ENCODE measurements at places on chromosomes 7 and 10. TPM values are rescaled to one million over a fixed set of nuclear protein-coding genes. Genes with fewer than 3 reads are reported as not detected.

The PRLHR gene
- not detected for total RNA-seq

The INMT gene
- total RNA-seq: 321 TPM

The CCDC7 gene
- 26.4 TPM for total RNA-seq

The SLC16A9 gene
- 129 TPM for total RNA-seq

GRCh38 chr10:118958984-118959925 lies 70.3 kb upstream of the NANOS1 start:
- no peaks in the 10 kb centered on the region for H3K27me3 ChIP-seq
- no peaks in the 10 kb centered on the region for H3K36me3 ChIP-seq
- H3K27ac ChIP-seq: no peak overlapping the region
- DNase-seq: peak; percentile 83

- no peak for DNase-seq
- H3K4me3 ChIP-seq: no peak overlapping the region
- no peaks in the 10 kb centered on the region for H3K27me3 ChIP-seq
- no peaks in the 10 kb centered on the region for H3K4me1 ChIP-seq
Observed at GRCh38 chr7:94893661-94894060, 13.7 kb upstream of the PPP1R9A start.

DNA sequence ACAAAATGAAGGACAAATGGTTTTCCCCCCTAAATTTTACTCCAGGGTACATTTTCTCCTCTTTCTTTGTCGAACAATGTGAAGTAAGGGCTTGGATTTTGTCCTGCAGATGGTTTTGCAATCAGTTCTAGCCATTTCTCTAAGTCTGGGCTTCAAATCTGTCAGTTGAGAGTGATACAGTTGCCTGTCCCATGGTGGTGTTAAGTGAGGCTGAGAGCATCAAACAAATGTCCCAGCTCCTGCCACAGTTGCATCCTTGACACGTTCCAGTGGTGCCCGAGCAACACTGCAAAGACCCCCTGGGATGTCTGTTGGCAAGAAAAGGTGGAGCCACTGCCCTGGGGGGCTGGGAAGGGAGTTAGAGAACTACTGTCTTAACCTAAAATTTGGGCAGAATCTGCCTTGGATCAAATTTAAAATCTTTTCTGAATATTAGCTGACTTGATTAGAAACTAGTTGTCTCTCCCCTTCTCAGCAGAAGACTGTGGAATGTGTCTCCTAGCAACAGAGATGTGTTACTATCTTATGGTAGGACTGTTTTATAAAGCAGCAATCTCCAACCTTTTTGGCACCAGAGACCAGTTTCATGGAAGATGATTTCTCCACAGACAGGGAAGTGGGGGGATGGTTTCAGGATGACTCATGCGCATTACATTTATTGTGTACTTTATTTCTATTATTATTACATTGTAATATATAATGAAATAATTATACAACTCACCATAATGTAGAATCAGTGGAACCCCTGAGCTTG lies 102.0 kb upstream of the STEAP1B start:
- DNase-seq: no peak
- H3K4me3 ChIP-seq: no peak overlapping the region
- H3K27ac ChIP-seq: no peak overlapping the region
- H3K27me3 ChIP-seq: no peaks in the 10 kb centered on the region
- no peaks in the 10 kb centered on the region for H3K36me3 ChIP-seq

GRCh38 chr7:29459589-29459988 lies 104.0 kb upstream of the PRR15 start:
- H3K36me3 ChIP-seq: no peaks in the 10 kb centered on the region
- DNase-seq: no peak
- H3K27me3 ChIP-seq: no peaks in the 10 kb centered on the region
- H3K27ac ChIP-seq: no peak overlapping the region
- no peaks in the 10 kb centered on the region for H3K4me1 ChIP-seq

DNA sequence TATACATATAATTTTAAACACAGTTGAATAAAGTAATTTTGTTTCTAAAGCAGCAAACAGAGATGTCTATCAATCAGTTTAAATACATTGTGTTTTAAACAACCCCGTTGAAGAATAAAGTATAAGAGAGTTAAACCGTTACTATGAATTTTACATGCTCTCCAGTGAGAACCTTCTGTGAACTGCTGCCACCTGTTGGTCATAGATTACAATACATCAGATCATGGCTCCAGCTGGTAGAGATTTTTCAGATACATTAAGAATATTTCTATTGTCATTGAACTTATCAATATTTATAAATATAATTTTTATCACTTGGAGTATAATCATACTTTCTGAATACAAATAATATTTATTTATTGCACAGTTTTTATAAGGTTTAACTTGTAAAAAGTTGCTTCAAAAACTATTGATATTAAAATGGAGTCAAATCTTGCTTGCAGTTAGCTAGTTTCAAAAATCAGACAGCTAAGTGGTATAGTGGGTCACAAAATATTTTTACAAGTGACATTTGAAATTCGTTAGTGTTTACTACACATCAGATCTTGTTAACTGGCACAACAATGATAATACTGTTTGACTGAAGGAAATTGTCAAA lies 561.2 kb upstream of the PHF14 start:
- peak; percentile 35 for DNase-seq
- H3K36me3 ChIP-seq: no peaks in the 10 kb centered on the region
- no peaks in the 10 kb centered on the region for H3K27me3 ChIP-seq
- H3K27ac ChIP-seq: no peak overlapping the region
- H3K4me1 ChIP-seq: no peaks in the 10 kb centered on the region

- H3K36me3 ChIP-seq: no peaks in the 10 kb centered on the region
- H3K27me3 ChIP-seq: no peaks in the 10 kb centered on the region
- H3K27ac ChIP-seq: no peak overlapping the region
- no peaks in the 10 kb centered on the region for H3K4me1 ChIP-seq
- DNase-seq: no peak
Observed at GRCh38 chr7:103914147-103914899, 75.1 kb downstream of the RELN start.

GRCh38 chr10:127963136-127963535 lies 56.2 kb downstream of the PTPRE start:
- DNase-seq: no peak
- H3K27ac ChIP-seq: peak overlapping the region; percentile 89
- peaks cover 22% of the 10 kb centered on the region for H3K4me1 ChIP-seq
- no peaks in the 10 kb centered on the region for H3K36me3 ChIP-seq
- no peaks in the 10 kb centered on the region for H3K27me3 ChIP-seq
- no peak overlapping the region for H3K4me3 ChIP-seq

GRCh38 chr10:86363184-86363832 lies 3.3 kb downstream of the GRID1 start:
- no peak overlapping the region for H3K4me3 ChIP-seq
- peaks cover 18% of the 10 kb centered on the region for H3K27me3 ChIP-seq
- peaks cover 24% of the 10 kb centered on the region for H3K4me1 ChIP-seq

DNA sequence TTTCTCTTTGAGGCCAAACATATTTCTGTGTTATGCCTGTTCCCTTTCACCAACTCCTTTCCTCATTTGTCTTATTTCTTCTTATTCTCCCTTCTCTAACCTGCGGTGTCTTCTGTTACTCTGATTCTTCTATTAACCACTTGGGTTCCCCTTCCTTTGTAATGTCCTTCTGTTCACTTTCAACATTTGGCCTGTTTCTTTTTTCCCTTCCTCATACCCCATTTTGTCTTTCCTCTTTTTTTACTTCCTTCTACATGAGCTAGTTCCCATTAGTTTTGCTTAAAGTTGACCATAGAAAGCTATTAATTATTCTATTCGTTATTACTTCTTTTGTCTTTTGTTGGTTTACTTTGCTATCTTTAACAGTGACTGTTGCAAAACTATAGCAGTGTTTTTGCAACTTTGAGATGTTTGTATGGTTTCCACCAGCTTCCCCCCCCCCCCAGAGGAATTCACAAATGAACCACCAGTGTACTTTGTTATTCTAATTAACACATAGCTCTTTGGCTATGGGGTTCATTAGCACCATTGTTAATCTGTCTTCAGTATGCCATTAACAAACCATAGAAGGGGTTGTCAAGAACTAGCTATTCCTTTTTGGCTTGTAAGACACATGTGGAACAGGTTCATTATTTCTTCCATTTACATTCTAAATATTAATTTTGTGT lies 2.9 kb downstream of the LRGUK start:
- peaks cover 5% of the 10 kb centered on the region for H3K4me1 ChIP-seq
- DNase-seq: no peak
- H3K36me3 ChIP-seq: no peaks in the 10 kb centered on the region
- H3K4me3 ChIP-seq: no peak overlapping the region
- no peaks in the 10 kb centered on the region for H3K27me3 ChIP-seq

DNA sequence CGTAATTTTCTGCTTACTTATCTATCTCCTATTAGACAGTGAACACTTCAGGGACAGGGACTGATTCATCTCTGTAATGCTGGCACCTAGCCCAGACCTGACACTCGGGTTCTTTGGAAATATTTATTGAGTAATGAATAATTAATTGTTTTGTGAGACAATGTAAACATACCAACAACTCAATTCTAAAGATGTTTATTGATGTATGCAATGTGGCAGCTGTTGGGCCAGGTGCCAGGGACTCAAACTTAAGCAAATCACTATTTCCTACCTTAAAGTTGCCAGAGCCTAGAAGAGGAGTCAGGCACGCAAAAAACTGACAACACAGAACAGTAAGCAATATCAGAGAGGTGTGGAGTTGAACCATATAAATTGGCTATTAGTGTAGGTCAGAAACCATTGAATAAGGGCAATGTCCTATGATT lies 63.6 kb upstream of the BMPER start:
- no peaks in the 10 kb centered on the region for H3K36me3 ChIP-seq
- H3K4me3 ChIP-seq: no peak overlapping the region
- H3K4me1 ChIP-seq: peaks cover 13% of the 10 kb centered on the region
- DNase-seq: peak; percentile 74
- H3K27me3 ChIP-seq: peaks cover 6% of the 10 kb centered on the region

DNA sequence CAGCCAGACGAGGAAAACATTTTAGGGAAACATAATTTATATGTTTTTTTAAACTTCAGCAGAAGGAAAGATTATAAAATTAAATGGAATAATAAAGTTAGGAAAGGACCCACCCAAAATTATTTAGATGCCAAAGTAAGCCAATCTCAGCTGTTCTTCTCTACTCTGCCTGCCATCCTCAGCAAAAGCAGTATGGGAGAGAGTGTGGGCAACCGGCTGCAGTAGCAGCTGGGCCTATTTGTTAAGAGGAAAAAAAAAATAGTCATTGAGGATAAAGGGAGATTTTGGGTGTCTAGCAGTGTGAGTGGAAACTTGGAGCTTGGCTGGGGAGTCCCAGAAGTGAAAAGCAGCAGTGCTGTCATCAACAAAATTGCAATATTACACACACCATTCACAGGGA lies 15.4 kb downstream of the SEMA3E start:
- no peaks in the 10 kb centered on the region for H3K4me1 ChIP-seq
- no peaks in the 10 kb centered on the region for H3K36me3 ChIP-seq
- H3K27me3 ChIP-seq: no peaks in the 10 kb centered on the region

- H3K27me3 ChIP-seq: no peaks in the 10 kb centered on the region
- no peak overlapping the region for H3K4me3 ChIP-seq
- no peak for DNase-seq
Observed at GRCh38 chr7:123709525-123709924, 39.3 kb downstream of the WASL start.

GRCh38 chr7:17944720-17945119 lies 4.4 kb upstream of the SNX13 start:
- no peak for DNase-seq
- H3K4me3 ChIP-seq: no peak overlapping the region
- H3K4me1 ChIP-seq: peaks cover 35% of the 10 kb centered on the region
- H3K36me3 ChIP-seq: no peaks in the 10 kb centered on the region

DNA sequence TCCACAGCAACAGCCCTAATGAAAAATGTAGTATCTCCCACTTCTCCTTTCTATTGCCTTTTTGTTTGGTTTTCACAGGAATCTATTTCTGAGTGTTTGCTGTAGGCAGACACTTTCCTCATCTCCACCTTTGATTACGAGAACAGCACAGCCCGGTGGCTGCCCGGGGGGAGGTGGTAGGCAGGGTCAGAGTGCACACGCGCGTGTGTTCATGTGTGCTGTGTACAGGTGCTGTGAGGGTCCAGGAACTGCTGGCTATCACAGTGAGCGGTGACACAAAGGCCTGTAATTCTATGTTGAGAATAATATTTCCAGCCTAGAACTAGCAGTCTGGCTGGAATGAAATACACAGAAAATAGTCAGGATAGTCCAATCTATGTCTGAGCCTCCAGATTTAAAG lies 212.8 kb downstream of the ADARB2 start:
- no peak overlapping the region for H3K4me3 ChIP-seq
- H3K4me1 ChIP-seq: no peaks in the 10 kb centered on the region
- H3K36me3 ChIP-seq: no peaks in the 10 kb centered on the region
- no peaks in the 10 kb centered on the region for H3K27me3 ChIP-seq
- no peak for DNase-seq

- H3K4me1 ChIP-seq: no peaks in the 10 kb centered on the region
- no peak overlapping the region for H3K4me3 ChIP-seq
- no peaks in the 10 kb centered on the region for H3K27me3 ChIP-seq
- no peak for DNase-seq
- H3K36me3 ChIP-seq: no peaks in the 10 kb centered on the region
Observed at GRCh38 chr7:68187532-68187931, 1190.9 kb downstream of the TYW1 start.

- no peak for DNase-seq
- no peak overlapping the region for H3K27ac ChIP-seq
- no peak overlapping the region for H3K4me3 ChIP-seq
- no peaks in the 10 kb centered on the region for H3K27me3 ChIP-seq
- no peaks in the 10 kb centered on the region for H3K36me3 ChIP-seq
Observed at GRCh38 chr10:10813656-10814055, 204.0 kb upstream of the CELF2 start.

GRCh38 chr10:119178372-119179119 lies at the start of gene PRDX3:
Gene PRDX3 (minus strand): TSS chr10:119178812. CDS start chr10:119178790, 22 bp downstream.
- H3K27me3 ChIP-seq: no peaks in the 10 kb centered on the region
- peak; percentile 95 for DNase-seq
- peaks cover 10% of the 10 kb centered on the region for H3K4me1 ChIP-seq
- H3K27ac ChIP-seq: peak within 1 kb of the TSS; percentile 94
- H3K36me3 ChIP-seq: no peaks in the 10 kb centered on the region
- H3K4me3 ChIP-seq: peak within 1 kb of the TSS; percentile 80

DNA sequence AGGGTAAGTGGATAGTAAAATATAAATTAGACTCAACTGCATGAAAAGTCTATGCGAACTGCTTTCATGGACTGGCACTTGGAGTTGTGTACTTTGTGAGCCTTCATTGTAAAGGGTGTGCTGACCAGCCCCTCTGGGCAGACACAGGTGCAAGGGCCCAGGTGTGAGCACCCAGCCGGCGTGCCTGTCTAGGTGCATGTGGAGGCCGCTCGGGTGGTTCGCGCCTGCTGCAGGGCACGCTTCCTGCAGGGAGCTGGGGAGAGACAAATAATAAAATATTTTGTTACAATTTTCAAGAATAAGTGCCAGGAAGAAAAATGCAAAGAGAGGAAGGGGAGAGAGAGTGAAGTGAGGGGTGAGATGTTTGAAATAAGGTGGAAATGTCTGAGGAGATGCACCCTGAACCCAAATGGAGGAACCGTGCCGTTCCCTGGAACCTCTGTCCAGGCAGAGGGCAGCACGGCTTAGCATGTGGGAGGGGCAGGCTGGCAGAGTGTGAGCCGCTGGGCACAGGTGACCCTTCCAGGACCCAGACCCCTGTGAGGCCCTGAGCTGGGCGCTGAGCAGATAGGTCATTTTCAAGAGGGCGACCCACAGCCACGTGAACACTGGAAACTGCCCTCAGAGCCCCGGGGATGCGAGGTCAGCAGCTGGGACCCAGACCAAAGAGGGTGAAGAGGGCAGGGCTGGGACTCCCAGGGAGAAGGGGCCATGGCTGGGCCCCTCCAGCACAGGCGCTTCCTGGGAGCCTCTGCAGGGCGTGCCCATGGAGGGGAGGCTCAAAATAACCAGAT lies 28.7 kb downstream of the RNF32 start:
- no peaks in the 10 kb centered on the region for H3K27me3 ChIP-seq
- H3K36me3 ChIP-seq: no peaks in the 10 kb centered on the region
- no peak overlapping the region for H3K4me3 ChIP-seq
- no peak overlapping the region for H3K27ac ChIP-seq
- DNase-seq: no peak
- H3K4me1 ChIP-seq: no peaks in the 10 kb centered on the region
